ENCODE measurements at places on chromosomes 12 and 14. TPM values are rescaled to one million over a fixed set of nuclear protein-coding genes. Genes with fewer than 3 reads are reported as not detected.

Gene TAS2R7
- total RNA-seq: not detected

Gene USP44
- 4.2 TPM for total RNA-seq

Gene MLXIP
- 4.6 TPM for total RNA-seq

Gene BCDIN3D
- 2.8 TPM for total RNA-seq

Gene GXYLT1
- total RNA-seq: 6.2 TPM

Gene GPR162
- total RNA-seq: 59.0 TPM

Gene SYNDIG1L
- total RNA-seq: not detected

Gene CCDC197
- total RNA-seq: not detected

Gene SYT1
- not detected for total RNA-seq

Gene PCED1B
- 9.5 TPM for total RNA-seq

Gene COX8C
- not detected for total RNA-seq

Gene PIWIL1
- 0.74 TPM for total RNA-seq

Gene ANO2
- not detected for total RNA-seq

Gene PRB2
- not detected for total RNA-seq

Gene SLC4A8
- total RNA-seq: 1.4 TPM

Gene MAP1LC3B2
- total RNA-seq: not detected

Gene CDC42BPB
- total RNA-seq: 21.6 TPM

Gene OAS1
- not detected for total RNA-seq

Gene ACVRL1
- 1.8 TPM for total RNA-seq

Gene GPX2
- total RNA-seq: not detected

Gene TRPV4
- total RNA-seq: not detected

Gene KRT73
- total RNA-seq: not detected

Gene CDH24
- 8.7 TPM for total RNA-seq

Gene TUNAR
- total RNA-seq: not detected

Gene BDKRB2
- not detected for total RNA-seq

Gene C12orf43
- total RNA-seq: 22.2 TPM

Gene IGF1
- total RNA-seq: not detected

Gene ENDOU
- 1.9 TPM for total RNA-seq

Gene KANSL2
- total RNA-seq: 122 TPM

Gene SYCP3
- not detected for total RNA-seq

Gene EMP1
- total RNA-seq: 806 TPM

Gene CLEC6A
- total RNA-seq: not detected

Gene LMNTD1
- not detected for total RNA-seq

Gene KRT2
- not detected for total RNA-seq

Gene AMDHD1
- 0.27 TPM for total RNA-seq

Gene ST8SIA1
- total RNA-seq: not detected

Gene LTBR
- 10.1 TPM for total RNA-seq

Gene CMKLR1
- not detected for total RNA-seq
